ENCODE measurements at places on chromosomes 2 and 18.

GRCh38 chr2:190469771-190470170, 61.6 kb downstream of the MFSD6 start:
- no peak for DNase-seq

DNA sequence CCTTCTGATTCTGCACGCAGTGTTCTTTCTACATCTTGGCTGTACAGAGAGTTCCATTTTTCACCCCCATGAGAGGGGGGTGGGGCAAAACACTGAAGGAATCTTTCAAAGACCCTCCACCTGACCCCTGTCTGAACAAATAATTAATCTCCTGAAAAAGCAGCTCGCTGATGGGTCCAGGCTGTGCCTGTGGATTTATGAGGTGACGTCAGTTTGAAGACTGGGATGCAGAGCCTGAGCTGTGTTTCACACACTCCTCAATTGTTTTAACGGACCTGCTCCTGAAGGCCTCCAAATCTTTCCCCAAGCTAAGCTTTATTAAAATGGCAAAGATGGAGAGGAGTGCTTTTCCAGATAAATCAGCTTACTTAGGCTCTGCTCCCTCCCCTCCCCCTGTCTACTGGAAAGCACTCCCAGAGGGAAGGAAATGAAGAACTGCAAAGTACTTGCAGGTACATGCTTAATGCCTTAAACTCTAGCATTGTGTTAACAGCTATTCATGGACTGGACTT, 390.2 kb upstream of the TNP1 start:
- DNase-seq, result no peak

GRCh38 chr2:186699742-186700141, 5.9 kb downstream of the FAM171B start:
- no peak for DNase-seq

- no peak for DNase-seq
Observed at GRCh38 chr2:240585681-240586197, 795 bp upstream of the CAPN10 start.

DNA sequence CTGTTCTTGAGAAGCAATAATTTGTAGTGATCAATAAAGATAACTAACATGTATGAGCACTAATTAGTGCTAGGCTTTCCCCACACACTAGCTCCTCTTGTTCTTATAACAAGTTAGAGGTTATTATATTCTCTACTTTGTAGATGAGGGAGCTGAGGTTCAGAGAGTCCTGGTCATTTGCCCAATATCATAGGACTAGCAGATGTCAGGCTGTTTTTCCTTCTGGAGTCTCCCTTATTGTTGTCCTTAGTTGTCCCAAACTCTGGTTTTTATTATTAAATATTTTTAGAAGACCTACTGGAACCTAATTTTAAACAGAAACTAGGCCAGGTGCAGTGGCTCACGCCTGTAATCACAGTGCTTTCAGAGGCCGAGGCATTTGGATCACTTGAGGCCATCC, 16.5 kb upstream of the TTC39C start:
- DNase-seq, result no peak

- DNase-seq, result no peak
Observed at GRCh38 chr2:29786361-29786760, 135.0 kb downstream of the ALK start.

DNA sequence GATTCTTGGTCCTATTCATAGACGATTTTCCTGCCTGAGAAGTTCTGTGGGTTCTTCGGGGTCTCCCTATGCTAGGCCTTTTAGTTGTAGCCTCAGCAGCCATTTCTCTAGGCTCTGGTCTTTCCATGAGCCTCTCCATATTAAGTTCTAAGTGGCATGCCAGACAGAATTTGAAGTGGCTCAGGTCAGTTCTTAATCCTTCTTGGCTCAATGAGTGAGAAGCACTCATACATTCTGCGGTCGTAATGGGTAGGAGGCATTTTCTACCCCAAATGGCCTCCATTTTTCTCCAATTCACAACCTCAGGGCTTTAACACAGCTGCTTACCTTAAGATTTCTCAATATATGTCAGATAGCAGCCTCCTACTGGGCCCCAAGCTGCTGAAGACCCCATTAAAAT, 405.3 kb upstream of the GALNT5 start:
- no peak for DNase-seq

All from omental fat pad (tissue), 4 donors.